AG09319 (cell line): ENCODE measurements at places on chromosomes 5 and 9.

DNA sequence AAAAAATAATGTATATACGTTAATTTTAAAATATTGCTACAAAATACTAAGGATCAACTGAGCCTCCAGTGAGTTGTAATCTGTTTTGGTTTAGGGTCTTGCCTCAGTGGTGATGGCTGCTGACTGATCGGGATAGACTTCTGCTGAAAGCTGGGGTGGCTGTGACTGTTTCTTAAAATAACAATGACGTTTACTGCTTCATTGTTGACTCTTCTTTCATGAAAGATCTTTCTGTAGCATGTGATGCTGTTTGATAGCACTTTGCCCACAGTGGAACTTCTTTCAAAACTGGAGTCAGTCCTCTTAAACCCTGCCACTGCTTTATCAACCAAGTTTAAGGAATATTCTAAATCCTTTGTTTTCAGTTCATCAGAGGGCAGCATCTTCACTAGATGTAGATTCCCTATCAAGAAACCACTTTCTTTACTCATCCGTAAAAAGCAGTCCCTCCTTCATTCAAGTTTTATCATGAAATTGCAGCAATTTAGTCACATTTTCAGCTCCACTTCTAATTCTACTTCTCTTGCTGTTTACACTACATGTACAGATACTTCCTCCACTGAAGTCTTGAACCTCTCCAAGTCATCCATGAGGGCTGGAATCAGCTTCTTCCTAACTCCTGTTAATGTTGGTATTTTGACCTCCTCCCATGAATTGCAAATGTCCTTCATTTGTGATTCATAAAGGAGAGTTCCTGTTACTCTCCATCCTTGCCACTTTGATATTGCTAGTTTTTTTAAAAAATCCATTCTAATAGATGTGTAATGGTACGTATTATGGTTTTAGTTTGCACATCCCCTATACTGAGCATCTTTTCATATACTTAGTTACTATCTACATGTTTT lies 41.5 kb upstream of the PTPDC1 start:
- no peak for DNase-seq

- peak; percentile 22 for DNase-seq
Measured at GRCh38 chr9:122498883-122499288, 11.7 kb upstream of the OR1J2 start.

DNA sequence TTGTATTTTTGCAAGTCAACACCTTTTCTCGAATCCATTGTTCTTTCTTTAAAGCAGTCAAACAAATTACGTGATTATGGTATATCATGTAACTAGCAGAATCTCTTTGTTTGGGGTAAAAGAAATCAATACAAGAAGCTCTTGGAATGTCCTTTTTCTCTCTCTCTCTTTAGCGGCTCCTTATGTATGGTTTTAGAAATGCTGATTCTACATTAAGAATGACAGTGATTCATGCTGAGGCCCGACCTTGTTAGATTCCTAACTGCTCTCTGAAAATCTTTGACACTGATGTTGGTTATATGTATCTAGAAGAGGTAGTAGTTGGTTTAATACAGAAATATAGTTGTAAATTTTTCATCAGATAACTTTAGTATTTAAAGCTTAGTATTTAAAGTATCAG lies 76.4 kb downstream of the SNX24 start:
- no peak for DNase-seq

DNA sequence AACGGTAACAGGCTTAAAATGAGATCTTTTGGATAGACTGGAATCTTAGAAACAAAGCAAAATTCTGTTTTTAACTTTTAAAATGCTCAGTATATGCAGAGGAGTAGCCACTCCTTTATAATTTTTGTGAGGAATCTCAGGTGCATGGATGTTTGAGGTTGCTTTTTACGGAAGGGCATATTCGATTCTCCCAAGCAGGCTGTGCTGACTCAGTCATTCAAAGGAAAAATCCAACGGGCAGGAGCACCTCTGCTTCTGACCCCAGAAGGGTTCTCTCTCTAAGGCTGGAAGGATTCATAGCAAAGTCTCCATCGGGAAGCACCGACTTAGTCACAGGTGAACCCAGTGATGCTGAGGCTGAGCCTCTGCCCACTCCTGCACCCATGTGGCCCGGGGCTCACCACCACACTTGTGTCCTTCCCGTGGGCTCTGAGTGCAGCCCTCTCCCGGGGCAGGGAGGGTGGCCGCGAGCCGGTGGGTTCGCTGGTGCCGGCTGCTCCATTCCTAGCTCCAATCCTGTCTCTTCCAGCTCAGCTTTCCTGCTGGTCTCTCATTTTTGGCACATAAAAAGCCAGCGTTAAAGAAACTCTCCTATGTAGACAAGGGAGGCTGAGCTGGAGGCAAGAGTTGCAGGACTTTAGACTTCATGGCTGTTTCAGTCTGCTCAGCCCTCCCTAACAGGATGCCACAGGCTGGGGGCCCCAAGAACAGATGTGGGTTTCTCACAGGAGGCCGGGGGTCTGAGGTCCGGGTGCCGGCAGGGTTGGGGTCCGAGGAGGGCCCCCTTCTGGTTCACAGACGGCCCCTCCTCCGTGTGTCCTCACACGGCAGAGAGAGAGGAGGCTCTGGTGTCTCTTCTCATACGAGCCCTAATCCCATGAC lies 135.6 kb upstream of the LPCAT1 start:
- no peak for DNase-seq

DNA sequence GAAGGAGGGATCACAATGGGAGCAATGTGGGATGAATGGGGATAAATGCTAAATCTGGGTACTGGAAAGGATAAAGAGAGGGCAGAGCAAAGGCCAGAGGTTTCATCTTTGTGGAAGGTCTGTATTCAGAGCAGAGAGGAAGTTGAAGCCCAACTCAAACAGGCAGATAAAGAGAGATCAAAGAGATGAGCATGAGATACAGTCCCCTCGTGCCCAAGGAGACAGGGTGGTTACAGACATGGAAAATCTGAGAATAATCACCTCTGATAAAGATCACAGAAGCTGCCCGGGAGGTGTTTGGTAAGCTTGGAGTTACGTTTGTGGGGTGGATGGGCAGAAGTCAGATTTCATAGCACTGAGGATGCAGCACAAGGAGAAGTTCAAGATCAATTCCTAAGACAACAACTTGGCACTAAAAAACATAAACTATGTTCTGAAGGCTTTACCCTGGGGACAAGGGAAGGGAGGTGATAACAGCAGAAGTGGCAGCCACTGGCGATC lies 459 bp upstream of the ERAP2 start:
- no peak for DNase-seq
